ENCODE measurements at places on chromosomes 5 and 9.

DNA sequence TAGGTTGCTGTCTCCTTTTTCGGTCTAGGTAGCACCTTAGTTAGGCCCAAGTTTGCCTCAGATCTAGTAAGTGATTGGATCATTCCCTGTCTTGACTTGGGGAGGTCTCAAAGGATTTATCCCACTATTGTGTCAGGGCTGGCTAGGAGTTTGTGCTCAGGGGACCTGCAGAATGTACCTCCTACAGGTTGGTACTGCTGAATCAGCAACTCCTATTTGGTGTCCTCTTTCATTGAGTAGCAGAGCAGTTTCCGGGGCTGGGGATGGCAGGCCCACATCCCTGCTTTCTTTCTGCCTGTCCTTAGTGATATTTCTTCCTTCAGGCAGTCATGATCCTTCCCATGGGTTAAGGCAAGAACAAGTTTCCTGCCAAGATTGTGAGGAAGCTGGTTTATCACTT, 192.9 kb upstream of the CCNH start:
- no peak for DNase-seq

DNA sequence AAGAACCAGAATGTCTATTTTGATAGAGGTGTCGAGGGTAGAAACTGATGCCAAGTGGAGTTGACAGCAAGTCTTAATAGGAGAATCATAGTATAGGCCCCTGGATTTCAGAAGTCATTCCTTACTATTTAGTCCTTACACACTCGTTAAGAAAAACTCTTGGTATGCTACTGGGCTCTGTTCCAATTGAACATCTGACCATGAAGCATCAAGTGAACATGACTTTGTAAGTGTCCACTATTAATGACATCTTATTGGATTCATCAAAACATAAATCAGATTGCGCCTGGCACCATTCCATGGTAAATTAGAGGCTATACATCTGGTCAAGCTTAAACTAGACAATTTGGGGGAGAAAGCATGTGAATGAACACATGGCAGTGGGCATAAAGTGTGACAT, 1056.5 kb upstream of the EDIL3 start:
- DNase-seq = peak; percentile 9

DNA sequence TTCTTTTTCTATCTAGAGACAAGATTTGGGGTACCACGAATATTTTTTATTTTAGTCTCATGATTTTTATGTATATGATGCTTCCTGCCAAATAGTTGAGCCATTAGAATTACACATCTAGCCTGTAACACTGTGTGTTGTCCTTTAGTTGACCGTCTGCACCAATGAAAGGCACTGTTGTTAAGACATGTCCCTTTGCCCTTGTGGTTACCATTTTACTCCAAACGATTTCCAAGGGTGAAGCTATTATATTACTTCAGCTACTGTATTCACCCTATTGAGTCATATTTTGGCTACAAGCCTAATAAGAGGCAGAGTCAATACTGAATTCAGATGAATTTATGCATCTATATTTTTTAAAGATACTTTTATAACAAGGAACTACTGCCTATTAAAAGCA, 207.6 kb downstream of the CETN3 start:
- DNase-seq = peak; percentile 10

DNA sequence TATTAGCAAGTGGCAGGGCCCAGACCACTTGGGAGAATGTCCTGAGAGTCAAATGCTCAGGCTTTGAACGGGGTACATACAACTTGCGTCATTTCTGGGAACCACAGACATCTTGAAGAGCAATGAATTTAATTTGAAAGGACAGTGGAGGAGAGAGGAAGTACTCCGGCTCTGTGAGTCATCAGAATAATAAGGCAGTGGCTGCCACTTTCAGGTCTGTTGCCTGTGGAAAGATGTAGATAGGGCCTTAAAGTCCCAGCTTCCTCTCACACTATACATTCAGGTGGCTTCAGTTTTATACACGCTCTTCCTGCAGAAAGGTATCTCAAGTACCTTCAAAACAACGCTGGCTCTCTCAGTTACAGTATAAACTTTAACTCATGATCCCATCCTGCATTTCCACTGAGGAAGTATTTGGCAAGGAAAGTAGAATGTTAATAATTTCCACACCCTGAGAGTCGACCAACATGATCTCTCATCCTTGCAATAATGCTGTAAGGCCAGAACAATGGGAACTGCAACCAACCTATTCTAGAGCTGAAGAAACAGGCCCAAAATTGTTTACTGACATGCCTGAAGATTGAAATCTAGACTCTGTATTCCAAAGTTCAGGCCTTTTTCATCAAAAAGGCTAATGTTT, 6.8 kb upstream of the PRUNE2 start:
- DNase-seq = no peak

DNA sequence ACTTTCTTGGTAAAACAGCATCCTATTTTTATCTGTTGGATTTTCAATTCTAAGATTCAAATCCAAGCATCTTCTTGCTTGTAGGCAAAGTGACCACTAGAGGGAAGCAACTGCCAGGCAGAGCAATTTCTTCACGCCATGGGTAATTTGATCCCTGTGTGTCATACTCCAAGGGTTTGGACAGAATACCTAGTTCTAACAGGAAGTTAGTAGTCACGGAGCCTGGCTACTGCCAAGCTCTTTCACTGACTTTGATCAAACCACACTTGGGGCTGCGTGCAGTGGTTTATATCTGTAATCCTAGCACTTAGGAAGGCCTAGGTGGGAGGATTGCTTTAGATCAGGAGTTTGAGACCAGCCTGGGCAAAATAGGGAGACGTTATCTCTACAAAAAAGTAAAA, 473.6 kb upstream of the TNC start:
- peak; percentile 94 for DNase-seq

GRCh38 chr5:81310402-81311063, 9.1 kb downstream of the ZCCHC9 start:
- DNase-seq = no peak

DNA sequence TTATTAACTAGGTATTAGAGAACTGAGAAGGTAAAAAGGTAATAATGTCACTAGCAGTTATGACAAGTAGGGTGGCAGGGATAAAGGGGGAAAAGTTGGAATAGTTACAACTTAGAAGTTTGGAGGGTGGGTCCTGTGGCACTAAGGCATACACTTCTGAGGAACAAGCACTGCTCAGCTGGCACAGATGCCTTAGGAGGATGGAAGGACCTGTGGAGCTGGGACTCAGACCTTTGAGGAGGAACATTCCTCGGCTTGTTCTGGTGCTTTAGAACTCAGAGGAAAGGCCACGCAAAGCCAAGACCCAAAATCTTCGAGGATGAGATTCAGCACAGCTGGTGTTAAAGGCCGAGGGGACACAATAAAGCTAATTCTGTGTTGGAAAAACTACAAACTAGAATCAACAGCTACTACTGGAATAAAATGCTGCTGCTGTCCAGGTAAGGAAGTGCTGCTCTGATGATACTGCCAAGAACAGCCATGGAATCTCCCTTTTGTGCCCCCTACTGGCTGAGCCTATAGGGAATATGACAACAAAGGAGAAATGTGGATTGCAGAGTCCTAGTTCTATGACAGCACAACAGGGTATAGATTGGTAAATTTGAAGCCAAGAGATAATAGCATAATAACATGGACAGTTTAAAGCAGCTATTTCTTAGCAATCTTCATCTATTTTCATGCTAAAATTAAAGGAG, 126.7 kb downstream of the SLC25A46 start:
- DNase-seq = peak; percentile 8

GRCh38 chr9:81031422-81032029, 657.8 kb downstream of the TLE1 start:
- no peak for DNase-seq

GRCh38 chr9:18874069-18874468, 158.9 kb downstream of the SAXO1 start:
- no peak for DNase-seq

GRCh38 chr5:6378766-6379103, 388 bp upstream of the MED10 start:
- no peak for DNase-seq

GRCh38 chr5:83015676-83016075, 61.5 kb downstream of the TMEM167A start:
- no peak for DNase-seq

DNA sequence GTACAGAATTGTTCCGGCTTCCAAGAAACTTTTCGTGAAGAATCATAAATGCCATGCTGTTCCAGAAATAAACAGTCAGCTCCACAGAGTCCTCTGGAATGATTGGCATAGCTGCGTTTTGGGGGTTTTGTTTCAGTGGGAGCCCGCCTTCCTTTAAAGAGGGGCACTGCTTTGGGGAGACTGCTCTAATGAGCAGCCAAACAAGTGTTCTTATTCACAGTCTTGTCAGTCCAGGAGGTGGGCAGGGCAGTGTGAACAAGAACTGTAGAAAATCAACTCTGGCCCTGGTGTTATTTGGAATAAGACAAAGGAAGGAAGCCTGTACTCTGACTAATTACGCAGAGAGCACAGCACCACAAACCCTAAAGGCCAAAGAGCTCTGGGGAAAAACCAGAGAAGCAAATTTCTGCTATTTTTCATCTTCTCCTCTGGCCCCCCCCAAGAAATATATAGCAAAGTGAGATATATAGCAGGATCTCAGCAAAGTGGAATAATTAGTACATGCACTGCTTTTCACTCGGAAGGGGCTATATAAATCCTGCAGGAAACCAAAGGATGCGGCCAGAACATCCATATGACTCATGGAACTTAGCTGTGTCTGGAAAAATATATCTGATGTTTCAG, 92.9 kb downstream of the GLDC start:
- DNase-seq = peak; percentile 72

- no peak for DNase-seq
These were observed 142.7 kb downstream of the MLLT3 start for GRCh38 chr9:20479419-20480155.

- DNase-seq = no peak
These were observed 2.2 kb upstream of the PRR7 start for GRCh38 chr5:177444106-177445051.

DNA sequence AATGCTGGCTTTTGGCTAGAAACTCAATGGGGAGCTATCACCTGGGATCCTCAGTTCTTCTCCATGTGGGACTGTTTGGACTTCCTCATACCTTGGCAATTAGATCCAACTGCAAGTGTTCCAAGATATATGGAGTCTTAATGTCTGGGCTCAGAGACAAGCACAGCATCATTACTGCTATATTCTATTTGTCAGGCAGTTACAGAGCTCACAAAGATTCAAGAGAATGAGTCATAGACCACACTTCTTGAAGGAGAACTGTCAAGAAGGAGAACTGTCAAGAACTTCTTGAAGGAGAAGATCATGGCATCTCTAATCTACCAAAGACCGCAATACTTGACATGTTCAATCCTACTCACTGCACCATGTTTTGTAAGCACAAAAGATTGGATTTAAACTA, 106.8 kb upstream of the NREP start:
- DNase-seq = no peak

- peak; percentile 50 for DNase-seq
These were observed 253.8 kb downstream of the ZNF608 start for GRCh38 chr5:124492444-124493224.

DNA sequence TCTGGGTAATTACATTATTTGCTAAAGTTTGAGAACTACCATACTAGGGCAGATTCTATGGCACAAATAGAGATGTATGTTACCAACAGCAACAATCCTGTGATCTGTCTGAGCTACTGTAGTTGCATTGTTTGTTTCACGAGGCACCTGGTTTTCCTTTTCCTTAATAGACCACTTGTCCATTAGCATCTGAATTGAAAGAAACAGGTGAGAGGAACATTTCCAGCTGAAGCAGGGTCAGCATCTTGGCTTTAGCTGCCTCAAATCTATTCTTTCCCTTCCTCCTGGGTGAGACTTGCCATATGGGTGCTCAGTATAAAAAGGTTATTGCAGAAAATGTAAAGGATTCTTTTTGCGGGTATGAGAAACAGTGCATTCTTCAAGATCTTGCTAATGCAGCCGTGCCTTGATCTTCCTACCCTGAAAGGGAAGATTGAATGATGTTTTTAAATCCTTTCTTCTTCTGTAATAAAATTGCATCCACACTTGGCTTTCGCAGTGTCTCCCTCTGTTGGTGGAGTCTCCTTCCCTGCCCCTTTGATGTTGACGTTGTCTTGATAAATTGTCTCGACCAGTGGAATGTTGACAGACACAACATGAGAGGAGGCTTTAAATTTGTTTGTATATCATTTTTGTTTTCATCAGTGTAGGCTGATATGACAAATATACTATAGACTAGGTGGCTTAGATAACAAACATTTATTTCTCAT, 118.0 kb upstream of the BRINP1 start:
- DNase-seq = no peak

DNA sequence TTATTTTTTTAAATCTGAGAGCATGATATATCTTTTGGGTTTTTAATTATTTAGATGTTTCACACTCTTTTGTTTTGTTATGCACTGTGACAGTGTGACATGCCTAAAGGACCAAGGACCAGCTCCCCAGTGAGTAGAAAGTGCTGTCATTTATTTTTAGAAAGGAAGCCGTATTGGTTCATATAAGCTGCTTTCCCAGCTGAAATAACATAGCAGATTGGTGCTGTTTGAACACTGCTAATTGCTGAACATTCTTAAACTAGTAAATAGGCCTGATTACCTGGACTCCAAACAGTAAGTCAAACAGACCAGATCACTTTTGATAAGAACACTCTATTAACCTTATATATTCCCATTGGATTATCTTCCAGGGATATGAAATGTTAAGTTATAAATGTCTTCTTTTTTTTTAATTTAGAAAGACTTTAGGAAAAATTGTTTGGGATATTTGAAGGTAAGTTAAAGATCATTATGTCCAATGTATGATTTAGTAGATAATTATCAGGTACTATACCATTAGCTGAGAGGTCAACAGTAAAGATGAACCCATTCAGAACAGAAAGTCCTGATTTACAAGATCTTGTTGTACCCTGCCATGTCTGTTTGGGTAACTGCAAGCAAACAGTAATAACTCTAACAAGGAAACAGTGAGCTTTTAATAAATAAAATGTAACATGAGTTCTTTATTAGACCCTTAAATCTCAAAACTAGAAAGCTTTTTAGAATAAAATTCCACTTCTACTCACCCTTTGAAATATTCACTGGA, 27.8 kb upstream of the ELL2 start:
- no peak for DNase-seq

DNA sequence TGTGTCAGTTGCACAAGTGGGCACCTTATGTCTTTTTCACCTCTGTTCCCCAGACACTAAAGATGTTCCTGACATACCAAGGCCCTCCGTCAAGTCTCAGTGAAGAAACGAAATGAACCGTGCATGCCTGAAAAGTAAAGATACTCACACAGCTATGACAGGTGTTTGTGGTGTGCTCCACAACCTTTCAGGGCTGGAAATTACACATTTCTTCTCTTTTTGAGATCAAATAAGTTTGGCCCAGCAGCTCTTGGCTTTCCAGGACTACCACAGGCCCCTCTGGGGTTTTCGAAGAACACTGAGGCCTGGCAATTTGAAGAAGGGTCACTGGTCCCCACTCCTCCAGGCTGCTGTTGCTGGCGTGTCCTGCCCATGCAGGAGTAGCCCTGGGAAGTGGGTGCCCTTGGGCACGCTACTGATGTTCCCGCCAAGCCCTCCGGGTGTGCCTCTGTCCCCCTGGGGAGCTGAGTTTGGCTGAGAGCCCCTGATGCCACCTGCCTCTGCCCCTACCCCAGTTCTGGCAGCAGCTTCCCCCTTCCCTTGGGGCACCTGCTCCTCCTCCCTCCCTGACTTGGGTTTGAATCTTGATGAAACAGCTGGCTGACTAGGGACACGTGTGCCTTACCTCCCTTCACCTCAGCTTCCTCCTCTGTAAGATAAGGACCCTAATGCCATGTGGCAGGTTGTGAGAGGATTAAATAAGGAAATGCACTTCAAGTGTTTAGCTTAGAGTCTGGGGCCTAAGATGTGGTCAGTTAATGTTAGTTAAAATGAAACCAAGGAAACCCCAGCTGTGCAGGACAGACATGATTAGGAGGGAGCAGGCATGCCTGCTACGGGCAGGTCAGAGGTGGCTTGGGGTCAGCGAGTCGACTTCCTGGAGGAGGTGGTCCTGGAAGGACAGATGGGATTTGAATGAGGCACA, 49.1 kb upstream of the GADD45G start:
- no peak for DNase-seq

All from muscle of leg (tissue), 16 donors.